ENCODE measurements at places on chromosomes 5 and 9. TPM values are rescaled to one million over a fixed set of nuclear protein-coding genes. Genes with fewer than 3 reads are reported as not detected.

GRCh38 chr5:78563621-78564020, 85.0 kb downstream of the LHFPL2 start:
- DNase-seq = no peak

DNA sequence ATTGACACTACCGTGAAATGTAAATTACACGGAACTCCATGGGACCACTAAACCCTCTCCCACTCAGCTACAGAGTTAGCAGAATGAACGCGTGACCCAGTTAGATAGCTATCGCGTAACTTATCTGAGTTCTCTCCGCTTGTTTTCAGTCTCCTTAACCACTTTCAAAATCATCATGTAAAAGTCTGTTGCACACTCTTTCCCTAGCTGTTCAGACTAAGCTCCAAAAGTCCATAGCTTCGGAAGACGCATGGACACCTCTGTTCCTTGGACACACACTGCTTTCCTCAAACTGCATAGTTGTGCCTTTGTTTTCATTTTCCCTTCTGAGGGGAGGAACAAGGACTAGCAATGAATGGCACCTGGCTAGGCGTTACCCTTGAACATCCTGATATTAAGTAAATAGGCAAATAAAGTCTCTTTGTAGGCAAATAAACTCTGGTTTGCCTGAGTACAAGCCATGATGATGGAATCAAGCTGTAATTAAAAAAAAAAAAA, 83.3 kb downstream of the DAPK1 start:
- DNase-seq = no peak

DNA sequence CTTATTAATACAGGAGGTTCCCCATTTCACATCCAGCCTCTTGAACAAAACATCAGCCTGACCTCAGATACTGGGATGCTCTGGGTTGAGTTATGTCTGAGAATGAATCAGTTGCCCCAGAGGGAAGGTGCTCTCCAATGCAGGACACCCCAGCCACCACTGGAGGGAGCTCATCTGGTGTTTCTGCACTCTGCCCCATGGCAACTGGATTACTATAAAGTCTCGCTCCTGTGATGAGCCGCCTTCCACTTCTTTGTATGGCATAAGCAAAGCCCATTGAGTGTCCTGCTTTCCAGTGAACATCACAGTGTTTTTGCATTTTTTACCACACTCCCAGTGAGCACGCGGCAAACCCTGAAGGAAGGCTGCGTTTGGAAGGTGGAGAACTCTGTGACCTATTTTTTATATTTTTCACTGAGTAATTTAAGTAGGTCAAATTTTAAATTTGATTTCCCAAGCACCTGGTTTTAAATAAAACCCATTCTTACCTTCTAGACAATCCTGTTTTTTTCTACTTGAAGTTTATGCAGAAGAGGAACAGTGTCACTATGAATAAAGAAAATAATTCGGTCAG, 176.9 kb upstream of the WWC1 start:
- DNase-seq = no peak

- no peak for DNase-seq
Measured at GRCh38 chr9:87718852-87719612, 6.9 kb upstream of the CTSL start.

DNA sequence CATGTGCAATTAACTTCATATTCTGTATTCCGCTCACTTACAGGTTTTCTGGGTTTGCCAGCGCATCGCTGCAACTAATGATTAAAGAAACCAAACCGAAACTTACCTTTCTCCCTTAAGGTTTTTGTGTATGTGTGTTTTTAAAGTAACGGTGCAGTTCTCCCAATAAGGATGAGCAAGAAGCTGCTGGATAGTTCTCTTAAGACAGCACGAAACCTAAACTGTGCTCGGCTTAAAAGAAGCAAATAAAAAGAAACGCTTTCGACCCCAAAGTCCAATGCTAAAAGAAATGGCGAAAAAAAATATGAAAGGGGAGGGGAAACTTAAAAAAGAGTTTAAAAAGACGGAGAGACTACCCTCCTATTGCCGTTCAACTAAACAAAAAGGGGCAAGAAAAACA, 340 bp downstream of the ELAVL2 start:
- DNase-seq = no peak

The TAF9 gene
- 50.6 TPM for total RNA-seq

The CLIC3 gene
- 0.38 TPM for total RNA-seq

The SLC46A2 gene
- total RNA-seq = not detected

Data from psoas muscle (tissue), 8 donors.